Vagina (tissue), 2 donors: ENCODE measurements at places on chromosomes 12 and 14. TPM values are rescaled to one million over a fixed set of nuclear protein-coding genes. Genes with fewer than 3 reads are reported as not detected.

DNA sequence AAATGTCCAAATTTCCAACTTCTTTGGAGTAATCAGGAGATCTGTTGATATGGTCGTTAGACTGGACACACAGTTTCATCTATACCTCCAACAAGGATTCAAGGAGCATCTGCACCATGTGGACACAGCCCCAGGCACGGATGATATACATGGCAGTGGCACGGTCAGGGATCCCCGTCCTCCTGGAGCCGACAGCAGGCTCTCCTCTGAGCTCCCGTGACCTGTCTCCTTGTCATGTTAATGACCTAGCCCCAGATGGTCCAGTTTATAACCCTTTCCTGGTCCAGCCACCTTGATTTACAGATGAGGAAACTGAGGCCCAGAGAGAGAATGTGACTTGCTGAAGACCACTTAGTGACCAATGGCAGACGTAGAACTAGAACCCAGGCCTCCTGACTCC lies 16.5 kb upstream of the SERPINA4 start:
- peak; percentile 79 for DNase-seq

GRCh38 chr12:16158050-16158449 lies 119.4 kb downstream of the SLC15A5 start:
- DNase-seq, result no peak

GRCh38 chr14:103928011-103928890 lies at the start of gene TDRD9:
TSS of gene TDRD9 (plus strand) at chr14:103928456. CDS start at chr14:103928510, 54 bp downstream.
- DNase-seq, result no peak

DNA sequence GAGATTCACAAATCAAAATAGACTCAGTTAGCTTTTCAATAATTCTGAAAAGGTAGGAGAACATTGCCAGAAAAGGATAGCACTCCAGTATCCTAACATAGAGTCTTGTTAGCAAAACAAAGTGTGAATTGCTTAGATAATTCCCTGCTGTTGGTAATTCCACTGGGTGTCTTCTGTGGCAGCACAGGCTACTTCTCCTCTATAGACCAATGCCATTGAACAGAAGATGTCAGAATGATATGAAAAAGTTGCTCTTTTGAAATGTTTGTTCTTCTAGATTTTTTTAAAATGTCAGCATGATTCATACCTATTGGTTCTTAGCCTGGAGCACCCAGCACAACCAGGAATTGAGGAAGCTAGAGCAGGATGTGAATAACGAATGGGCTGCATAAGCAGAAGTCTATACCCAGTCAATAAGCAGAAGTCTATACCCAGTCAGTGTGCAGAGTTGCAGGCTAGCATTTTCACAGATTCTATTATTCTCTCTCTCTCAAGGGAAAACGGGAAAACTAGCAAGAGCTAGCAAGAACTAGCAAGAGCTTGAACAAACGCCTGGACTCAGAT lies 112.8 kb downstream of the SYT1 start:
- no peak for DNase-seq

DNA sequence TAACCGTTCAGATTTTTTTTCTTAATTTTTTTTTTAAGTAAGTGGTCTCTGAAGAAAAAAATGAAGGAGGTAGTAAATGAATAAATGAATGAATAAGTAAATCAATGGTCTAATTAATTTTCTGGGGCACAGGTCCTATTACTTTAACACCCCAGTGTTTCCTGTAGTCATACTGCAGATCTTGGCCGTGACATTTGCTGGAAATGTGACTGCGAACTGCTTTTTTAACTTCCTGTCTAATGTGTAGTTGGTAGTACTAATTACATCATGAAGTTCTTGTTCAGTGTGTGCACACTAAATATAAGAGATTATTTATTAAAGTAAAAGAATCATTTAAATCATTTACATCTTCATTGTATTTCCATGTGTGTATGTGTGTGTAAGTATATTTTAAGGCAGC lies 45.4 kb downstream of the AEBP2 start:
- DNase-seq, result no peak

GRCh38 chr12:12671850-12672660 lies 23.9 kb downstream of the GPR19 start:
- no peak for DNase-seq

- no peak for DNase-seq
Measured at GRCh38 chr12:85076688-85077430, 40.7 kb downstream of the LRRIQ1 start.

DNA sequence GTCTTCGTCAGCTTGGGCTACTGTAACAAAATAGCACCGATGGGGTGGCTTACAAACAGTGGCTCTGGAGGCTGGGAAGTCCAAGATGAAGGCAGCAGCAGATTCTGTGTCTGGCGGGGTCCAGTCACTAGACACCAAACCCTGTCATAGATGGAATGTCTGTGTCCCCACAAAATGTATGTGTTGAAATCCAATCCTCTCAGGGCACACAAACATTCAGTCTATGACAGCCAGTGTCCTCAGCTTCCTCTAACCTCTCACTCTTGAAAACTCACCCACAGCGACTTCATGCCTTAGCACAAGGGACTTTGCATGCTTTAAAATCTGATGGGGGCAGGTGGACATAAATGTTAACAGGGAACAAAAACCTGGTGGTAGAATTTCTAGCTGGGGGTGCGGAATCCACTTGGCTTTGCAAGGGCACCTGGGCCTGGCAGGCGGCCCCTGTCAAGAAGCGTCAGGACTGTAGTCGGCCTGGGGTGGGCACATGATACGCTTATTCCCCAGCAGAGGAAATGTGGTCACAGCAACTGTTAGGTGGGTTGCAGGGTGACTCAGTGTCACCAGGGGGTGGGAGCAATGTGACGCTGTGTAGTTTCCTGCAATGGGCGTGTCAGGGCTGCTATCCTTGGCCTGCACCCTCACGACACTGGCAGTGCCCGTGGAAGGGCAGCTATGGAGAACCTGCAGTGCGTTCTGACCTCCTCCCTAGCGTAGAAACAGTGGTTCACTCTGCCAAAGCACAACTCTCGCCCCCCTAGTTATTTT lies 17.7 kb downstream of the RIN3 start:
- no peak for DNase-seq

- DNase-seq, result no peak
Measured at GRCh38 chr12:32196250-32197198, 89.9 kb downstream of the BICD1 start.

NXPH4 gene
- 3.2 TPM for total RNA-seq

- no peak for DNase-seq
Measured at GRCh38 chr14:98269533-98269932, 1002.5 kb downstream of the BCL11B start.

DNA sequence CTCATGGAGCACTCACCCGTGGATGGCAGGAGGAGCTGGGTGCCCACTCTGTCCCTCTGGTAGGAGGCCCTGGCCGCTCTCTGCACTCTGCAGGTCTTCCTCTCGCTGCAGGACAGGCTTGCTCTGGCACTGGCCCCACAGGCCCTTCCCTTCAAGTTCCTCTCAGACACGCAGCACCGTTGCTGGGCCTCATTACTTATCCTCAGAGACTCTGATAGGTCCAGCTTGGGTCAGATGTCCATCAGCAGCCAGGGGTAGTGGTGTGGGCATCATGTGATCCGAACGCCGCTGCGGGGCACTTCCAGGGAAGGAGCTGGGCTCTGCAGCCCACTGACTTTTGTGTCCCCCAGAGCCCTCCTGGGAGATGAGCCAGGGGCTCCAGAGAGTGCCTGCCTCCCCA lies 11.8 kb downstream of the OTUB2 start:
- no peak for DNase-seq

CLEC7A gene
- total RNA-seq, result 7.9 TPM

DNA sequence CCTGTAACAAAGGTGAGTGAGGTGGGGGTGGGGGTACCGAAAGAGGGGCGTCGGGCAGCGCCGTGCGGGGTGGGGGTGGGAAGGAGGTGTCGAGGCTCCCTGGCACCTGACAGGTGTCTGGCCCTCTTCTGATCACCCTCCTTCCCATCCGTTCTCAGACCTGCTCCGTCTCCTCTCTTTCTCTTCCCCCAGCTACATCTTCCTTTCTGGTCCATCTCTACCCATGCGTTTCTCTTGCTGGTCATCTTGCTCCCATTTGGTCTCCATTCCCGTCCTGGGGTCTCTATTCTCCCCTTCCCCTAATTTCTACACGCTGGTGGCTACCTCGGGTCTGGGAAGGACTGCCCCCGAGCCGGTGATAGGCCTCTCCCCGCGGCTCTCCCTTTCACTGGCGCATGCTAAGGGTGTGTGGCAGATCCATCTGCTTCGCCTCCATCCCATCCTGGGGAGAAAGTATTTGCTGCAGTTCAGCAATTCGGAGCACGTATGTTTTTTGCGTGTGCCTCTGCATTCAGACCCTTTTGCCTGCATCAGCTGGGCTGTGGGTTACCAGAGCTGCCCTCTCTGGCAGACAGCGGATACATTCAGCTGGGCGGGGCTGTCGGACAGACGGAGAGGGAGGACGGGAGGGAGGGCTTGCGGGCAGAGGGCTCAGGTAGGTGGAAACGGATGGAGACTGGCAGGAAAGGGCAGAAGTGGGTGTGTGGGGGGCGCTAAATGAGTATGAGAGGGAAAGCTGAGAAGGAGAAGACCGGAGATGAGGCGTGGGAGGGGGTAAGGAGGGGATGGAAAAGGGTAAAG lies 730 bp downstream of the CLSTN3 start:
- DNase-seq, result no peak

- no peak for DNase-seq
Measured at GRCh38 chr14:71324767-71325272, 417.6 kb downstream of the PCNX1 start.

DNA sequence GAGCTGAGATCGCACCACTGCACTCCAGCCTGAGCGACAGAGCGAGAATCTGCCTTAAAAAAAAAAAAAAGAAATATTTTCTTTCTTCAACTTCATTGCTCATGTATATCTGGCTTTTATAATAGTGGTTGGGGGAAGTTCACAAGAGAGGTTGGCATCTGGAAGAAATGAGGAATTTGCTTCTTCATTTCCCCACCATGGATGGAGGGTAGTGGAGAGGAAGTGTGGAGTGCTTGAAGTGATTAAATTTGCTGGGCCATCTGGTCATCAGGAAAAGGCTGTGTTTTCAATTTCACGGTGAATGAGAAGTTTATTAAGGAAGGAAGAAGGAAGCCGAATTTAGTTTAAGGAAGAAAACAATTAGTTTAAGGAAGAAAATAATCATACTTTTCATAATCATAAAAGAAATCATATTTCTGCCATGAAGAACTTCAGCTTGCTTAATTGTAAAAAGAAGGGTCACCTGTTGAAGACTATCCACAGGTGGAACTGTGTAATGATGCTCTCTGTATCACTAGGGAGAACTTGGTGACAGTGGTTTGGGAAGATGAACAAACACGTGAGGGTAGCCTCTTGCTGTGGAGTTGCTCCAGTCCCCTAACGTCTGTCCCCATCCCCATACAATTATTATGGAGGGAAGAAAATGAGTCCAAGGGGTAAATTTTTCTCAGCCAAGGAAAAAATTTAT lies 197.3 kb upstream of the ARHGAP5 start:
- DNase-seq, result no peak

CIDEB gene
- 16.0 TPM for total RNA-seq

DNA sequence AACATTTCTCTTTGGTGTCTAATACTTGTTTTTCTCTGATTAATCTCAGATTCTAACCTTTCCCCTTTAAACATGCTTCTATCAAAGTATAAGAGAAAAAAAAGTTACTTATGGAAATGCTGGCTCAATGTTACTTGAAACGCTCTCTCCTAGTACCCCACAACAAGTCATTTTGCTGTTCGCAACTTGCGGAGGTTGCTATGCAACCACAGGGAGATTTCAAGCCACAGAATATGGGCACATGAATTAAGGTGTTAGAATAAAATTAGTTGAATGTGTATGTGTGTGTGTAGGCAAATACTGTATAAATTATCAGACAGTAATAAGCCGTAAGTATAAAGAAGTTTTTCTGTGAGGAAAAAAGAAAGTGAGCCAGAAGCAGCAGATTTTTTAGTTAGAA lies 80.6 kb downstream of the CCDC59 start:
- no peak for DNase-seq

DNA sequence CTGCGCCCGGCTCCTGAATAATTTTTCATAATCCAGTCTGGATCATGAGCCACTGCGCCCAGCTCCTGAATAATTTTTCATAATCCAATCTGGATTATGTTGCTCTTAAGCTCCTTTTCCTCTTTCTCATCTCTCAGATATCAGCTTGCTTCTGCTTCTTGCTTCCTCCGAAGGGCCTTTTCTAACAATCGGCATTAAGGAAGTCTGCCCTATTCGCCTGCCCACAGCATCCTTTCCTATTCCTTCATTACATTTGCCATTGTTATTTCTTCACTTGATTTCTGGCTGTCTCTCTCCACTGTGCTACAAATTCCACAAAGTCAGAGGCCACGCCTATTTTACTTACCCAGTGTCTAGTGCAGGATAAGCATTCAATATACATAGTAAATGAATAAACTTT lies 83.5 kb downstream of the TTC7B start:
- no peak for DNase-seq

LAG3 gene
- 10.3 TPM for total RNA-seq

DNA sequence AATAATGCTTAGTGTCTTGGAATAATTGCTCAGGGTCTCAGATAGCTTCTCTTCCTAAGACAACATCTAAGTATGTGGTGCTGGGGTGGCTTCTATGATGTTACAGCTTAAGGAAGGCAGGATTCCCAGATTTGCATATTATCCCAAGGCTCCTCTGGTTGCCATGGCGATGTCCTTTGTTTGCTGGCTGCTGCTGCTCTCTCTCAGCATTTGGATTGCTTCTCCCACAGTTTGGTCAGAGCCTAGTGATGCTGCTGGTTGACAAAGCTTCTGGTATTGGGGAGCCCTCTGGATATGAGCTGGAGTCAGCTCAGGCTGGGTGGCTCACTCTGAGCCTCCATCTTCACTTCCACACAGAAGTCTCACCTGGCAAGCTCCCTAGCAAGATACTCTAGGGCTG lies 56.4 kb upstream of the FBXO33 start:
- no peak for DNase-seq

GRCh38 chr14:92384461-92385133 lies 61.6 kb downstream of the SLC24A4 start:
- DNase-seq, result no peak

NELL2 gene
- 16.9 TPM for total RNA-seq

IGF1 gene
- 68.0 TPM for total RNA-seq

AQP6 gene
- total RNA-seq, result not detected
